ENCODE measurements at places on chromosomes 5 and 9. TPM values are rescaled to one million over a fixed set of nuclear protein-coding genes. Genes with fewer than 3 reads are reported as not detected.

Gene MVB12B
- 16.1 TPM for total RNA-seq

Gene PCDHGA9
- total RNA-seq = 1.6 TPM

GRCh38 chr5:172746725-172747124, 24.3 kb downstream of the DUSP1 start:
- no peak for DNase-seq

DNA sequence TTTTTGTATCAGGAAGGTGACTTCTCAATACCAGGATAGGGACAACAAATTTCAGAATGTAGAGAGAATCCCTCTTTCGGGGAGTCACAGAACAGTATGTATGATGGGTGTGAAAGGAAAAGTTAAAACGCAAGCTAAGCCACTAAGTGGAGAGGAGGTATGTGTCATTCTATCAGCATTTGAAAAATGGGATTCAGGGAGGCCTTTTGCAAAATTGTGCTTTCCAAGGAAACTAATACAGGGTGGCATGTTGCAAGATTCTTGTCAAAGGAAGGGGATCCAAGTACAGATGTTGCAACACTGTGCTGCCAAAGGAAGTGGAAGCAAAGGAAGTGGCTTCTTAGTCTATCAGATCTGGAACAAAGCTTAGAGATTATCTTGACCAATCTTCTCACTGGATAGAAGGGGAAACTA, 12.6 kb upstream of the TNIP1 start:
- DNase-seq = no peak

GRCh38 chr9:107481035-107481434, 8.5 kb downstream of the KLF4 start:
- no peak for DNase-seq

GRCh38 chr5:142821733-142822487, 51.7 kb downstream of the ARHGAP26 start:
- DNase-seq = no peak

DNA sequence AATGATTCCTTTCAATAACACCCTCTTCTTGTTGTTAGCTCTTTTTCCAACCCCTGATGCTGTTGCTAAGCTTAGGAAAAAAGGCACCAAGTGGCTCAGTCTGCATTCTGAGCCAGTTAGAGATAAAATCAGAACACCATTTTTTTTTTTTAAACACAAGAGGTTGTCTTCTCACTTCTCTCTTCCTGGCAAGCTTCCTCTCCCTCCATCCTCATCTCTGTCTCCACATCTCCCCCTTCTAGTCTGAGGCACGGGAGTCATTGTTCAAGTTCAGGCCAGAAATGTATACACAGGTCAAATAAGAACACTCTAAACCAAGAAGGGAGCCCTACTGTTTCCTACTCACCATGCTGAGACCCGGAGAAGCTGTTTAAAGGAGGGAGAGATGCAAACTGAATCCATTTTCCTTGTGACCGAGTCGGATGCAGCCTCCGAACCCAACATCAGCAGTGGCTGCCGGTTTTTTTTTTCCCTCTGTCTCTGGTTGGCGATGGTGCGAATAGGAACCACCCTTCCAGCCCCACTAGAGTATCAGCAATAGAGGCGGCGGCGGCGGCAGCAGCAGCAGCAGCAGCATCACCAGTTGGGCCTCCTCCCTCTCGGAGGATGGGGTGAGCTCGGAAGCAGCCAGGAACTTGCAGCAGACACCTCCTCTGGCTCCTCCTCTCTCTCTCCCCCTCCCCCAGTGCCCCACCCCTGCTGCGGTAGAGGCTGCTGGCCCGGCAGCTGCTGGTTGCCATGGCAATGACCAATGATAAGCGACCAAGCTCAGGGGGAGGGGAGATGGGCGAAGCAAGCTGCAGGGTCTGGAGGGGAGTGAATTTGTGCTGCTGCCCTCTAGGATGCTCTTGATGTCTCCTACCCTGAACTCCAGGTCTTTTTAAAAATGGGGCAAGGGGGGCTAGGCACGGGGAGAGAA, at the start of gene JAKMIP2:
Gene JAKMIP2 (minus strand): TSS at position 619 of the 919 bp plus-strand sequence. CDS start 110,922 bp downstream, outside the sequence.
- DNase-seq = peak; percentile 68

DNA sequence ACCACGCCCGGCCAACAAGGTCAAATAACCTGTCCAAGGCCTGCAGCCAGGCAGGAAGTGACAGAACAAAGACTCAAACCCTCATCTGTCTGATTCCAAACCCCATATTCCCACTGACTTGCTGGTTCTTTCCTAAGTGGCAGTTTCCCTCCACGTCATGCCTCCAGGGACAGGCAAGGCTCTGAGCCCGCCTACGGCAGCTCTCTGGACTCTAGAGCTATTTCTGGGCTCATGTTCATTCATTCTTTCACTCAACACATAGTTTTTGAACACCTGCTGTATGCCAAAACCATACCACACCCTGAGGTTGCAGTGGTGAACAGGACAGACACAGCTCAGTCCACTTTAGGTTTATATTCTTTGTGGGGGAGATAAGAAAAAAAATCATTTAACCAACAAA, 5.2 kb upstream of the FBP1 start:
- DNase-seq = no peak

GRCh38 chr5:142015781-142016533, 3.1 kb upstream of the GNPDA1 start:
- no peak for DNase-seq

DNA sequence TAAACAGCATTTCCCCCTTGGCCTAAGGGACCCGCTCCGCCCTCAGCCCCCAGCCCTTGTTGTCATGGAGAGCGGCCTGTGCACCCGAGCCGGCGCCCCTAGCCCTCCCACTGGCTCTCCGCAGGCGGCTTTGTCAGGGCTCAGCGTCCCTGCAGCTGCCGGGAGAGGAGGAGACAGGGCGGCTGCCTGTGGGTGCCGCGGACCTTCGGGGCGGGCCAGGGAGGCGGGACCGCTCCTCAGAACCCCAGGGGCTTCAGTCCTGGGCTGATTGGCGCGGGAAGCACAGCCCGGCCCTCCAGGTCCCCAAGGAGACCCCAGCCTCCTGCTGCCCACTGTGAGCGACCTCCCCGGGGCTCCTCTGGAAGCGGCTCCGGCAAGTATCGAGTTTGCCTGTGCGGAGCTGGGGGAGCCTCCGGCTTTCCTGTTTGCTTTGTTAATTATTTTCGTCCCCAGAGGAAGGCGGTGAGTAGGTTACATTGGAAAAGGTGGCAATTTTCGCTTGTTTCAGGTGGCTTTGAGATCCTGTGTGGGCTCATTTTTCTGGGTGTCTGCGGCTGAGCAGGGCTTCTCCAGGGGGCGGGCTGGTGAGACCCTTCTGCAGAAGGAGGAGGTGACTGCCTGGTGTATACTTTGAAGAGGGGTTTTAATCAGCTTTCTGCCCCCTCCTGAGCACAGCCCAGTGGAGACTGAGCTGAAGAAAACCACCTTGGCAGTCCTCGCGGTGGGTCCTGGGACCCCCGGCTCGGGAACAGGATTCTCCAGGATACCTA, at the start of gene FGD3:
Gene FGD3 (plus strand): TSS at position 256 of the 770 bp plus-strand sequence. CDS start 28,734 bp downstream, outside the sequence.
- peak; percentile 28 for DNase-seq

- DNase-seq = peak; percentile 54
Measured at GRCh38 chr9:127612939-127613582, 984 bp downstream of the STXBP1 start.

- no peak for DNase-seq
Measured at GRCh38 chr5:175230299-175230698, 213.7 kb downstream of the DRD1 start.

DNA sequence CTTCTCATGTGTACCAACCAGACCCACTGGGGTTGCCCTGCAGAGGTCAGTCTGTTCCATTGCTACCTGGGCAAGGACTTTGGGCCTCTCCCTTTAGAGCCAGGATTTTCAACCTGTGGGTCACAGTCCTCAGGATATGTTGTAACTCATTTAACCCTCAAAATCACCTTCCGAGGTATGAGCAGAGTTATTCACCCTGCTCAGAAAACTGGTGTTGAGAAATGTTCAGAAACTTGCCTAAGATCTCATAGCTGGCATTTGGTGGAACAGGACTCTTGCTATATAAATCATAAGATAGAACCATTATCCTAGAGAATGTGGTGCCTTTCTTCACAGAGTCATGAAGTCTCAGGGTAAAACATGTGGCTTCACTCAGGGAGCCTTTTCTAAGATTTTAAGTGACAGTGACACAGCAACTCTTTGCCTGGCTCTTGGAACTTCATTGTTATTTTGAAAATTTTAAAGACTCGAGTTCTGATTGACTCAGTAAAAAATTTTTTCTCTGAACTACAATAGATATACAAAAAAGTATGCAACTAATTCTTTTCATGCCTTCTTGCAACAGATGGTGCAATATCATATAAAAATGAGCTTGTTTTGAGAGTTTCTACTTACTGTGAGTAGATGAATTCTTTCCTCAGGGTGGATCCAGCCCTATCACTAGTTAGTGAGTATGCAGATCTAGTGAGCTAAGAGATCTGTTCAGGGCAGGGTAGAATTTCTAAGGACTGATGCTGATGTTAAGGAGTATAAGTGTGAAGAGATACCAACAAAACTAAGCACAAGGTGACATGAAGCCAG, 29.5 kb downstream of the CAST start:
- no peak for DNase-seq

GRCh38 chr9:78118742-78119473, 87.3 kb upstream of the GNAQ start:
- DNase-seq = no peak

- no peak for DNase-seq
Measured at GRCh38 chr5:87120518-87121303, 147.0 kb upstream of the RASA1 start.

DNA sequence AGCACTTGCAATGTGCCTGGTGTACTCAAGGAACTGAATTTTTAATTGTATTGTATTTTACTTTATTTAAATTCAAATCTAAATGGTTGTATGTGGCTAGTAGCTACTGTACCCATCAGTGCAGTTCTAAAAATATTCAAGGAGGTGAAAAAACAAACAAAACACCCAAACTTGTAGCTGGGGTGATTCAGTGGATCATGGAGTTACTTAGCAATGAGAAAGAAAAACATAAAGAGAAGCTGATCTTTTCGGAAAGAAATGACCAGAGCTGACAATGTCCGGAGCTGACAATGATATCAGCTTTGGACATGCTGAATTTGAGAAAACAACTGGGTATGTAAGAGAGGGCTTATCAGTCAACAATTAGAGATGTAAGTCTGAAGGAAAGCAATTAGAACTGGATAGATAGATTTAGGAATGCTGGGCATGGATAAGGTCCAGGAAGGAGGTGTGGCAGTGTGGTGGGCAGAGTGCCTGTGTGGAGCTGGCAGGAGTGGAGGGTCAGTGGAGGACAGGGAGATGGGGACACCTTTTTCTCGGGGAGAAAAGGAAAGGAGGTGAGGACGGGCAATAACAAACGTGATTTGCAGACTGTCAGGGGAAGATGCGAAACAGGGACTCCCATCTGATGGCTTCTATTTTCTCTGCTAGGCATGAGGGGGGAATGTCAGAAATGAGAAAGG, 113.2 kb downstream of the DCP2 start:
- DNase-seq = no peak

DNA sequence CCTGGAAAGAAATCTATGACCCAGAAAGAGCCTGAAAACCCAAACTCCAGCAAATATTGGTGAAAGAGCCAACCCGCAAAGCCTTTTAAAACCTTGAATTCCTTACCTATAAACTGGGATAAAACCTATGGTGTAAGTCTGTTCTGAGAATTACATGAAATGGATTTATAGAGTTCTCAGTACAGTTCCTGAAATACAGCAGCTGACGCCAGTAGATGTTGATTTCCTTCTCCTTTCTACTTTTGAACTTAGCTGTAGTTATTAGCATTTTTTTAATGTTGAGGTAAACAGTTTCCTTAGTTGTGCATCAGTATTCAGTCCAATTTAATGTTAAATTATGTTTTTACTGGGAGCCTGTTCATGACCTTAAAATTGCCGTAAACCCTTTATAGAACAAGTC, 3.7 kb downstream of the SPIN1 start:
- DNase-seq = no peak

- peak; percentile 53 for DNase-seq
Measured at GRCh38 chr5:35371951-35372426, 141.7 kb upstream of the PRLR start.

DNA sequence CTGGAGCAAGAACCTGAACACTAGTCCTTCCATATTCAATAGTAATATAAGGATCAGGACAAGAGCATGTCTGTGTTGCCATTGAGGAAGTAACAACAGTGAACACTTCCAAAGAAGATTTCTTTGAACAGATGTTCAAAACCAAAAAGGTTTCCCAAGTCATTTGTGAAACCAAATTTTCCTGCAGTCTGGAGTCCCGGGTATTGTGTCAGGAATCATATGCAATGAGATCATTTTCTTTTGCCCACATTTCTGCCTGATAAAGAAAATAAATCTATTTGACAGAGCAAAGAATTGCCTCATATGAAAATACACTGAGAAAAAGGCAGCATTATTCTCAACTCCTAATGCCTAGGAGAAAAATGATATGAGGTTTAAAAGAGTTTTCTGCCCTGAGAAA, 151.7 kb downstream of the SNX18 start:
- DNase-seq = no peak

DNA sequence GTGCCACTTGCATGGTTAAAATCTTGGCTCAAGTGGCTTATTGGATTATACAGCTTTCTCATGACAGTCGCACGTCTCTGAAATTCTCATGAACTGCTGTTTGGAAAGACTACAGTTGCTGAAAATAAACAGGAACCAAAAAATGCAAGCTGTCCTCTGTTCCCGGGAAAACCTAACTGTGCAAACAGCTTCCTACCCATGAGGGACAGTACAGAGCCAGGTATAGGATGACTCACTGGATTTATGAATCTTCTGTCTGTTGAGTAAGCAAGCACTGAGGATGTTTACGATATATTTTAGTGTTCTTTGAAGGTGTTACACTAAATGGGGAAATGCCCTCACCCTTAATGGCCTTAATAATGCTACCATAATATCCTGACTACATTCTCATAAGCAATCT, 380.3 kb upstream of the TNC start:
- no peak for DNase-seq

DNA sequence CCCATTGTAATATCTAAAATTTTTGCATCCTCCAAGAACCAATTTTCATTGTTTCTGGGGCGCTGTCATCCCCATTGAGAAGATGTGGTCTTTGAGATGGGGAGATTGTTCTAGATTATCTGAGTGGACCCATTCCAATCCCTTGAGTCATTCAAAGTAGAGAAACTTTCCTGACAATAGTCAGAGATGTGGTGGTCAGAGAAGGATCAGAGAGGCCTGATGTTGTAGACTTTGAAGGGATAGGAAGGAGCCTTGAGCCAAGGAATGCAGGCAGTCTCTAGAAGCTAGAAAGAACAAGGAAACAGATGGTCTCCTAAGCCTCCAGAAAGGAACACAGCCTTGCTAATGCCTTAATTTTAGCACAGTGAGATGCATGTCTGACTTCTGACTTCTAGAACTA, 80.4 kb downstream of the TEK start:
- DNase-seq = no peak
